ENCODE measurements at places on chromosomes 11 and 22.

- no peak for DNase-seq
Observed at GRCh38 chr22:20805972-20806471, 32.1 kb downstream of the SERPIND1 start.

DNA sequence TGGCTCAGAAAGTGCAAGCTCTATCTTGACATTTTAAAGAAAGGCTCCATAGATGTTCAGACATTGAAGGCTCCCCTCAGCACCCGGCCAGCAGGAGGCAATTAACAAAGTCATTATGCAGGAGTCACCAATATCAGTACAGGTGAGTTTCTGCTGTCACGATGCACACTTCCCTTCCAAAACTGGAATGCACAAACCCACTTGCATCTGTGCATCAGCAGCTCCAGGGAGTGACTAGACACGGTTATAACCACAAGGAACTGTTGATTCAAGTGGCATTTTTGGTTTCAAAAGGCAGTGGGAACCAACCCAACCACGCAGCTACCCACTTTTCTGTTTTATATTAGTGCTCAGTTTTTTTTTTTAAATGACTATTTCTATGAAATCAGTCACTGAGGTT, 293.9 kb upstream of the NARS2 start:
- no peak for DNase-seq

DNA sequence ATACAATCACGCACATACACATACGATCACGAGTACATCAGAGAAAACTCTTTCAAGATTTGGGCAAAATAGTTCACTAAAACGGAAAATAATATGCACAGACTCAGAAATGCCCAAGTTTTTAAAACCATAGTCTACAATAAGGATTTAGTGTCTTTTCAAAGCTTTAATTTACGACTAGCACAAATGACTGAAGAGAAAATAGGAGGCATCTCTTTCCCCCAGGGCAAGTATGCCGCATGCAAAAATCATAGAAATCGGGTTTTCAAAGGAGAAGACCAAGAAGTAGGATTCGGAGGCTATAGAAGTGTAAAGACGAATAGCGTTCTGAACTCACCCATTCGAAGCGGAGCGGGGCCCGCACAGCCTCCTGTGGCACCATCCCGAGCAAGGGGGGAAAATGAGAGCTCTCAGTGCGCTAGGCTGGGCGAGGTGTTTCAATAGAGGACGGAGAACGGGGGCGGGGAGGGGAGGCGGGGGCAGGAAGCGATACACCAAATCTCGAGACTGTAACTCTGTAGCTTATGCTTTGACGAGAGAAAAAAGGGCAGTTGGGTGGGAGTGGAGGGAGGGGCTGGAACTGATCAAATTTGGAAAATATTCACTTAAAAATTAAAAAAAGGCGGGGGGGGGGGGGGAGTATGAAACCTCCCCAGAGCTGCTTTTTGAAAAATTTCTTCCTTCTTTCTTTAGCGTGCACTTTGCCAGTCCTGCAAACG, 15.8 kb downstream of the BLID start:
- DNase-seq = peak; percentile 9

GRCh38 chr11:68939583-68940555, 36.2 kb downstream of the IGHMBP2 start:
- no peak for DNase-seq

DNA sequence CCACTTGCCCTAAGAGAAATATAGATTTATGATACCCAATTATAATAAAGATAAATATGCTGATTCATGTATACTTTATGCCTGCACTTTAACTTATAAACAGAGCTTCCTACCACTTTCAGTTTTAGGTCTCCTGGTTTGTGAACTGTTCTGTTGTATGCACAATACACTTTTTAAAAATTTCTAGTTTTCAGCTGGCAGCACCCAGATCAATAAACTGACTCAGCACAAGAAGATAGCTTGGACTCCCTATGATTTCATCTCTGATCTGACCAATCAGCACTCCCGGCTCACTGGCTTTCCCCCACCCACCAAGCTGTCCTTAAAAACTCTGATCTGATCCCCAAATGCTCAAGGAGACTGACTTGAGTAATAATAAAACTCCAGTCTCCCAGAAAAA, 33.5 kb upstream of the FAM181B start:
- no peak for DNase-seq

DNA sequence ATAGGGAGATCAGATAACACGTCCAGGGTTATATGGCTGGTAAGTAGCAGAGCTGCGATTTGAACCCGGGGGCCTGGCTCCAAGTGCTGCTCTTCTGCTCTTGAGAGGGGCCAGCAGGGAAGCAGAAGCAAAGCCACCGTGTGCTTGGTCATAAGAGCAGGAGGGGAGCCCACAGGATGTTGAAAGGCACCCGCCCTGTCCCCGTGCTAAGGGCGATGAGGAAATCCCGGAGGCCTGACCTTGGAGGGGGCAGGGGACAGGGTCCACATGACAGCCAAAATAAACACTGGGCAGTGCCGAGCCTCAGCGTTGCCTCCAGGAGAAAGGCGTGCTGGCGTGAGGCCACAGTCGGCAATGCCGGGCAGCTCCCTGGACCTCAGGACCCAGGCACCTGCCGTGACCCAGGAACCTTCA, 28.8 kb downstream of the TOM1 start:
- DNase-seq = no peak

GRCh38 chr11:127137771-127138280, 137.3 kb upstream of the KIRREL3 start:
- DNase-seq = no peak

GRCh38 chr11:13110929-13111812, 102.1 kb downstream of the RASSF10 start:
- no peak for DNase-seq

- DNase-seq = no peak
Observed at GRCh38 chr11:106017093-106017492, 4.9 kb downstream of the MSANTD4 start.

DNA sequence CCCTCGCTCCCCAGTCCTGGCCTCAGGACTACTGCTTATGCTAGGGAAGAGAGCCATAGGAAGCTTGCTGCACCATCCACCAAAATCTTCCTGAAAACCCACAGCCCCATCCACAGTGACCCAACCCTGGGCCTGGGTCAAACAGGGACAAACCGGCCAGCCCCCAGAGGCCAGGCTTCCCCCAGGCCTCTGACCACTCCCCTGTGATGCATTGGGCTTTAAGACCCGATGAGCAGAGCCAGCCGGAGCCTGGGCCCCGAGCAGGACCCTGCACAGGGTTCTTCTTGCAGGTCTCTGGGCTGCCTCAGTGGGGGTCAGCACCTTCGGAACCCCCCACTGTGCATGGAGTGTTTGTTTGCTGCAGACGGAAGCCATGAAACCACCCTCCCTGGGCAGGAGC, 583.7 kb downstream of the BRD1 start:
- no peak for DNase-seq

DNA sequence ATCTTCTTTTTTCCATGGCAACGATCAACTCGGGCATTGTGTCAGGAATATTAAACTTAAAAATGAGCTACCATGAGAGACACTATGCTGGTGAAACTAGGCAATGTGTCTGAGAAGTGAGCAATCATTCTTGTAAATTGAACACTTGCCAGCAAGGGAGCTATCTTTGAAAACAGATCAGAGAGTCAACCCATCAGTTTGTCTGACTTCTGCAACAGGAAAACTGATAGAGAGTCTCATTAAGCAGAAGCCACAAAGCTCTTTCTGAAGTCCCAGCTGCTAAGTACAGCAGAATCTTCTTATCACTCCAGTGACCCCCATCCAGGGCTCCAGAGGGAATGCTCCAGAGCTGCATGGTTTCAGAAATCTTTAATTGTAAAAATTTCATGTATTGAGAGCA, 114.7 kb downstream of the MSANTD4 start:
- no peak for DNase-seq

DNA sequence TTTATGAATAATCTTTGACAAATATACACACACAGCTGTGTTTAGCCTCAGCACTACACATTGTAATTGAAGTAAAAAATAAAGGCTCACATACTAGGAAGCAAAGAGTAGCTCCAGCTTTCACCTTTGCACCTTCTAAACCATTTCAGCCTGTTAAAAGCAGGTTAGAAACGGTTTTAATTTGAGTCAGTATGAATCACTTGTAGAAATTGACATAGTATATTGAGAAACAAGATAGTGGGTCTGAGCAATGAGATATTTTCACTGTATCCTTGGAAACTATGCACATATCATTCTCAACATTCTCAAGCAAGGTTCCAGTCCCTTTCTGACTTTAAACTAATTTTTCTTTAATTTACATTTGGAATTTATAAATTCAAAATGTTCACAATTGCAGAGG, 380.3 kb downstream of the AASDHPPT start:
- no peak for DNase-seq

- DNase-seq = no peak
Observed at GRCh38 chr11:3014943-3015342, 22.8 kb upstream of the NAP1L4 start.

DNA sequence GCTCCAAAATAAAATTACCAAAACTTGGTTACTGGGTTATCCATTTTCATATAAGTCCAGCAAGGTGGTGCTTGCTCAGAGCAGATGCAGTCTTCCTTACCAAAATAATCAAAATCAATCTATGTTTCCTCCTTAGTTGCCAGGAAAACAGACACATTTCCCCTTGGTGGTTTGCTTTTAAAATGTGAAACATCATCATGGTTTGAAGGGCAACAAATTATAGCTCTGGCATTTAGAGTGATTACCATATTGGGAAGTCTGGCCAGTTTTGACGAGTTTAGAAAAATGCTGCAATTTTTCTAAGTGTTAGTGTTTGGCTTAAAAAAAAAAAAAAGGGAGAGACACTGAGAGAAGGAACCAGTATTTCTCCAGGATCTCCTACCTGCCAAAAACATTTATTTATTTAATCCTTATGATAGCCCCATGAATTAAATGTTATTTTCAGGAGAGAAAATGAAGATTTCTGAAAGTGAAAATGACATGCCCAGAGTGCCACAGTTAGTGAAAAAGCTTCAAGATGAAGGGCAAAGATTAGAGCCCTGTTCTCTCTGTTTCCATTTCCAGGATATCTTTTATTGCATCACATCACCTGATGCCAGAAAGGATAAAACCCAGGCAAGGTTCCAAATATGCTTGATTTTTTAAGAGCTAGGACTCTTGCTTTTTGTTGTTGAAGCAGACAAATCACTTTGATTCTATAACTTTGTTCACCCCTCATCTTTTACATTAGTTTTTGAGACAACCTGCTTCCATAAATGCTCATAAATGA, 29.6 kb upstream of the TBCEL start:
- no peak for DNase-seq

DNA sequence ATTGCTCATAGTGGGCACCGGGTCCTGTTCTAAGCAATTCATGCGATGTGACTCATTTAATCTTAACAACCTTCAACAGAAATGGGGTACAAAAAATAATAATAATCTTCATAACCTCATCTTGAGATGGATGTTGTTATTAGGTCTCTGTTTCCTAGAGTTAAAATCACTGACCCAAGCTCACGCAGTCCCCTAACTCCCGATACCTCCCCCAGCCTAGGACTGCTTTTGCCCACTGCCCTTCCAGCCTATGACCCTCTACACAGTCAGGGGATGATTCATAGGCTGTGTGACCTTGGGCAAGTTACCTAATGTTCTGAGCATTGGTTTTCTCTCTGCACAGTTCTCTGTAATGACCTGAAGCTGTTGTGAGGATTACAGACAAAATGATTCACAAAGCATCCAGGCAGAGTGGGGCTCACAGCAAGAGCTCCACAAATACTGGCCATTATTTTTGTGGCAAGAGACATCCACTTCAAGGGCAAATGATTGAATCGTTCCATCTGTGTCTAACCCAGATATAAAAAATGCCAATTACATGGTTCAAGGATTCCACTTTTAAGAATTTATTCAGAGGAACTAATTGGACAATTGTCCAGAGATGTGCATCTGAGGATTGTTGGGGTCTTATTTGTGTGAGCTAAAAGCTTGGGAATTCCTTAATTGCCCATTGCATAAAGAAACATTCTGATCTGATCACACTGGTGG, 20.0 kb downstream of the MTFP1 start:
- no peak for DNase-seq

GRCh38 chr11:8665222-8665621, 17.2 kb downstream of the TRIM66 start:
- DNase-seq = no peak

DNA sequence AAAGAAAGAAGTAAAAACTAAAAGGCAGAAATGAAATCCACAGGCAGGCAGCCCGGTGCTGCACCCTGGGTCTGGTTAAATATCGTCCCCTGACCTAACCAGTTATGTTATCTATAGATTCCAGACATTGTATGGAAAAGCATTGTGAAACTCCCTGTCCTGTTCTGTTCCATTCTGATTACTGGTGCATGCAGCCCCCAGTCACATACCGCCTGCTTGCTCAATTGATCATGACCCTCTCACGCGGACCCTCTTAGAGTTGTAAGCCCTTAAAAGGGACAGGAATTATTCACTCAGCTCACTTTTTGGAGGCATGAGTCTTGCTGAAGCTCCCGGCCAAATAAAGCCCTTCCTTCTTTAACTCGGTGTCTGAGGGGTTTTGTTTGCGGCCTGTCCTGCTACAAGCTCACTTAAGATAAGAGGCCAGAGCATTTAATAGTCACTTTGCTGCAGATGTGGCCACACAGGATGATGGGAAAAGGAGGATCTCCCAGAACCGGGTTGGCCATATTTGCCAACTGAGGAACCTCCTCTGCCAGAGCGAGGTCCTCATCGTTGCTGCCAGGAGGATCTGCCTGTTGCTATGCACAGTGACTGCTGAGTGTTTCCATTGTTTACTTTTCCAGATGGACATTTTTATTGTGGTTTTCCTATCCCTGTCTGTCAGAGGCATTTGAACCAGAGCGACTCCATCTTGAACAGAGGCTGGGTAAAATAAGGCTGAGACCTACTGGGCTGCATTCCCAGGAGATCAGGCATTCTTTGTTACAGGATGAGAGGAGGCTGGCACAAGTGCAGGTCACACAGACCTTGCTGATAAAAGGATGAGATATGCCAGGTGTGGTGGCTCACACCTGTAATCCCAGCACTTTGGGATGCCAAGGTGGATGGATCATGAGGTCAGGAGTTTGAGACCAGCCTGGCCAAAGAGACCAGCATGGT, 10.2 kb downstream of the C11orf96 start:
- no peak for DNase-seq

GRCh38 chr11:103926990-103927389, 109.5 kb upstream of the DDI1 start:
- DNase-seq = no peak

DNA sequence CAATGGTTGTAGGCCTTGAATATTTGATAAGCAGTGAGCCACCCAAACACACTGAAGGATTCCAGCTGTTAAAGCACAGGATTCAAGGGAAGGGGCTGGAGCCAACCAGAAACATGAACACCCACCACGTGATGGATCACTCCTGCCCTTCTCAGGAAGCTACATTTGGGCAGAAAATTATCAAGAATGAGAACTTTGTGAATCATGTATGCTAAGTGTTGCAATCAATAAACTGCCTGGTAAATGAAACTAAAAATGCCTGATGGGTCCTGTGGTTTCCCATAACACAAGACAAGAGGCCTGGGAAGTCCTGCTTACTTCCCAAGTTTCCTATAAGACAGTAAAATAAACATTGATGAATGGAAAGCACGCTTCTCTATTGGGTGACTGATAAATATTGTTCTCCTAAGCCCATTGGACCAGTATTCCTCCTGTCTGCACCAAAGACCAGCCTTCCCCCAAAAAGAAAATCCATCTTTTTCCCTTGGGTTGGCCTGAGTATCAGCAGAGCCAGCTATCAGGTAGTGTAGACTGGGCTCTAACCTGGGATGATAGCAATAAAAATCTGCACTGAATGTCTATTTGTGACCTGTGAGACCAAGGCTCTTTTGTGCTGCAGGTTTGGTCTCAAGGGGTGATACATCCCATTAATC, 98.4 kb downstream of the CCDC83 start:
- DNase-seq = no peak

- peak; percentile 31 for DNase-seq
Observed at GRCh38 chr22:50674606-50675552, 2.3 kb downstream of the SHANK3 start.
